ENCODE measurements at places on chromosomes 5 and 9. TPM values are rescaled to one million over a fixed set of nuclear protein-coding genes. Genes with fewer than 3 reads are reported as not detected.

CCNJL gene
- 1.5 TPM for total RNA-seq

C5orf52 gene
- not detected for total RNA-seq

PCDHAC1 gene
- total RNA-seq = not detected

LCN15 gene
- not detected for total RNA-seq

PCDHA8 gene
- not detected for total RNA-seq

CDH9 gene
- total RNA-seq = not detected

ORM2 gene
- total RNA-seq = not detected

GRM6 gene
- not detected for total RNA-seq

CFAP77 gene
- total RNA-seq = not detected

PTGES gene
- not detected for total RNA-seq

FSD1L gene
- 3.2 TPM for total RNA-seq

PCDHGA7 gene
- 0.25 TPM for total RNA-seq

PRUNE2 gene
- total RNA-seq = 0.40 TPM

ACOT12 gene
- not detected for total RNA-seq

HACD4 gene
- total RNA-seq = 9.8 TPM

ACTBL2 gene
- not detected for total RNA-seq

CMYA5 gene
- total RNA-seq = 0.23 TPM

IL33 gene
- not detected for total RNA-seq

GMCL2 gene
- not detected for total RNA-seq

TSSK1B gene
- not detected for total RNA-seq

TARS1 gene
- 55.4 TPM for total RNA-seq

C5orf58 gene
- not detected for total RNA-seq

PLK2 gene
- total RNA-seq = 15.8 TPM

GRXCR2 gene
- total RNA-seq = not detected

ABO gene
- 2.1 TPM for total RNA-seq

CTXN3 gene
- not detected for total RNA-seq

REEP2 gene
- total RNA-seq = 0.40 TPM

C1QTNF2 gene
- total RNA-seq = not detected

NSG2 gene
- total RNA-seq = not detected

ARID3C gene
- 0.27 TPM for total RNA-seq

DMRTA1 gene
- 0.42 TPM for total RNA-seq

OTP gene
- not detected for total RNA-seq

OBP2B gene
- not detected for total RNA-seq

PCDHGA12 gene
- not detected for total RNA-seq

NUTM2G gene
- not detected for total RNA-seq

FAM200C gene
- total RNA-seq = not detected

OLFML2A gene
- not detected for total RNA-seq

PLPP7 gene
- 0.17 TPM for total RNA-seq

PCSK5 gene
- 12.0 TPM for total RNA-seq

LCN12 gene
- total RNA-seq = 2.6 TPM

ZCCHC9 gene
- 14.4 TPM for total RNA-seq

EGFLAM gene
- not detected for total RNA-seq

PFN3 gene
- not detected for total RNA-seq

Data from T-helper 17 cell (primary cell).